Glomerular endothelial cell (primary cell): ENCODE measurements at places on chromosomes 3 and 15.

DNA sequence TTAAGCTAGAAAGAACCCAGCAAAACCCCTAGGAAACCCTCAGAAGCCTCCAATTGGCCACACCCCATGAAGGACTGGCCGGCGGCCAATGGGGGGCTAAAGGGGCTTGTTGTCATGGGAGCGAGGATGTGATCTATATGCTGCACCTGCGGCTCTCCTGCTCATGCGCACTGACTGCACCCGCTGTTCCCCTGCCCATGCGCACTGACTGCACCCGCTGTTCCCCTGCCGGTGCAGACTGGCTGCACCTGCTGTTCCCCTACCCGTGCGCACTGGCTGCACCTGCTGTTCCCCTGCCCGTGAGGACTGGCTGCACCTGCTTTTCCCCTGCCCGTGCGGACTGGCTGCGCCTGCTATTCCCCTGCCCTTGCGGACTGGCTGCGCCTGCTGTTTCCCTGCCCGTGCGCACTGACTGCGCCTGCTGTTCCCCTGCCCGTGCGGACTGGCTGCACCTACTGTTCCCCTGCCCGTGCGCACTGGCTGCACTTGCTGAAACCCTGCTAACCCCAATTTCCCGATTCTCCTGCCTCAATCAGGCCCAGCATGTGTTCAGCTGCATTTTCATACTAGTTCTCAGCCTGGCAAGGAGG lies 16.8 kb upstream of the MCCC1 start:
- DNase-seq: no peak

DNA sequence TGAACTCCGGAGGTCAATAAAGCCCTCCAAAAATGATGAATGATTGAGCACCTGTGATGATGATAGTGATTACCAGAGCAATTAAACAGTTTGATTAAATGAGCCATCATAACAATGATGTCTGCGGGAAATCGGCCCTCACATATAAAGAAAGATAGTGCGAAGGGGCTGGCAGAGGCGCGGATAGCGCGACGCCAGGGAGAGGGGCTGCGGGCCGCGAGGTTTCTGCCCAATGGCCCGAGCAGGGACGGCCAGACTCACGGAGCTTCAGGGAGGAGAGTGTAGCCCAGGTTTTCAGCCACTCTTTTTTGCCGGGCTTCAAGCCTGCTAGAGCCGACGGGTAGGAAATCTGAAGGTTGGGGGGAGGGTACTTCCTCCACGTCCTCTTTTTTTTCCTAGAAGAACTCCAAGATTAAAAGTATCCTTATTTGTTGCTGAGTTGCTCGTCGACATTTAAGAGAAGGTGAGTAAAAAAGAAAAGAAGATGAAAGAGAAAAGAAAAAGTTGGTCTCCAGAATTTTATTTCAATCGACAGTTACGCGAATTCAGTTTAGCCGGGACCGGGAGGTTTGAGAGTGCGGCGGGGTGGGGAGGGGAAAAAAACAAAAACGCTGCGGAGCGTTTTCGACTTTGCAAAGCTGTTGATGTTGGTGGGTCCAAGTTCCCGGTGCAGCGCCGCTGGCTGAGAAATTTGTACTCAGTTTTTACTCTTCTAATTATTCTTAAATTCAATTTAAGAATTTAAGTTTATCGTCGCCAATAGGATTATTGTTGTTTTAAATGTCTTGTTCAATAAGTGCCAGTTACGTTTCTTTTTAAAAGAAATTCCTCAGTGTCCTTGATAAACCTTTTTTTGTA lies 2.2 kb upstream of the MEIS2 start:
- DNase-seq: no peak

GRCh38 chr3:16484216-16484615 lies 29.3 kb downstream of the RFTN1 start:
- peak; percentile 98 for DNase-seq

- peak; percentile 97 for DNase-seq
These were observed 26.4 kb downstream of the ANXA2 start for GRCh38 chr15:60371175-60372051.

- no peak for DNase-seq
These were observed 18.7 kb upstream of the PTPN9 start for GRCh38 chr15:75597667-75598341.

DNA sequence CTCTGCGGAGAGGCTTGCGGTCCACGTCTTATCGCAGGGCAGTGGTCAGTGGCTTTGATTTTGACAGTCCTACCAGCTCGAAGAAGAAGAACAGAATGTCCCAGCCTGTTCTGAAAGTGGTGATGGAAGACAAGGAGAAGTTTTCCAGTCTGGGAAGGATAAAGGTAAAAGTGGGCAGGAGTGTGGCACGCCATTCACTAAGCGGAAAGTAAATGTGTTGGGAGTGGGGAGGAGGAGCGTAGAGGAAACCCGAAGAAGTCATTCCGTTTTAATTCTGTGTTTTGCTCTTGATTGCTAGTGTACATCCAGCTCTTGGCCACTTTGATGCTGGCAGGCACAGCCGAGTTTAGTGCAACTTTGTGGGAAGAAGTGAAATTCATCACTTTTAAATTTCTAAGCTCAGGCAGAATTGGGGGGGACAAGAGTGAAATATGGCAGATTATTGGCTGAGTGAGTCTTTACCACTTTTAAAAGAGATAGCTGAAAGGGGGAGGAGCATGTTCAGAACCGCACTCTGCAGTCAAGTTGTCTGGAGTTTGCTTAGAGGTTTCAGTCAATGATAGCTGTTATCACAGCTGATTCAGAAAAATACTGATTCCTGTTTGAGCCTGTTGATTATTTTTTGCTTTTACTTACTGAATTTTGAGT lies 1.8 kb downstream of the ARHGEF26 start:
- DNase-seq: no peak

DNA sequence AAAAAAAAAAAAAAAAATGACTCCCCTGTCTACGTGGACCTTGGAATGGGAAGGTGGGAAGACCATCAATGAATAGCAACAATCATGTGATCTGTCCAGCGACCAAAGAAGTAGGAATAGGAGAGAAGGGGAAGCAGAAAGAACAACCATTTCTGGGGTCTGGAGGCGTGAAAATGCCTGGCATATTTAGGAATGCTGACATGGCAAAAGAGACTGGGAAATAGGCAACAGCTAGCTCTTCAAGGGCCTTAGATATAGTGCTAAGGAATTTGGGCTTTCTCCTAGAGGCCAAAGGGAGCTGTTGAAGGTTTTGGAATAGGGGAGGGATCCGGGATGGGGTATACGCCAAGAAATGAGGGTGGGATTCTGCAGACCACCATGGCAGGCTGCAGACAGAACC lies 5.9 kb downstream of the SLC22A13 start:
- no peak for DNase-seq

DNA sequence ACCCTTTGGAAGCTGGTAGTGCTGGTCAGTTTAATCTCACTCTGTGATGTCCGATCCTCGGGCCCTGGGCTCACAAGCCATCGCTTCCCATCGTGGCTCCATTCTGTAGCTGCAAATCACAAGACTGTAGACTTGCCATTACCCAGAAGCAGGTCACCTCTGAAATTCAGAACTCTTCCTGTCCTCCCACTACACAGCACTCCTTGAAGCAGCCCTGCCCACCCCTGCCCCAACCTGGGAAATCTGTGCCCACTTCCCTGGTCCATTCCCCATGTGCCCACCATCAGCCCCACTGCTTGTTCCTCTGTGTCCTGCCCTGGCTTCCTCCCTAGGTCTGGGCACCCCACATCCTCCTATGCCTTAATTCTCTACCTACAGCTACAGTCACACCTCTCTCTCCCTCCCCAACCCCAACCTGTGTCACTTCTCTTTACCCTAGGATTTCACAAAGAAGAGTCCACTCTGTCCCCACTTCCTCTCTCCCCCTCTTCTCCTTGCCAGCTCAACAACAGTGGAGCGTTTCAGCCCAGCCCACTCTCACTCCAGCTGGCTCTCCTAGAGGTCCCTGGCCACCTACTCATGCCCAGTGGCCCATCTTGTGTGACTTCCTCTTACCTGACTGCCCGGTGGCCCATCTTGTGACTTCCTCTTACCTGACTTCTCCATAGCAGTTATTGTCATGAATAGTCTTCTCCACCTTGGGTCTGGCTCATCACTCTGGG lies 8.3 kb downstream of the ZNF710 start:
- no peak for DNase-seq

DNA sequence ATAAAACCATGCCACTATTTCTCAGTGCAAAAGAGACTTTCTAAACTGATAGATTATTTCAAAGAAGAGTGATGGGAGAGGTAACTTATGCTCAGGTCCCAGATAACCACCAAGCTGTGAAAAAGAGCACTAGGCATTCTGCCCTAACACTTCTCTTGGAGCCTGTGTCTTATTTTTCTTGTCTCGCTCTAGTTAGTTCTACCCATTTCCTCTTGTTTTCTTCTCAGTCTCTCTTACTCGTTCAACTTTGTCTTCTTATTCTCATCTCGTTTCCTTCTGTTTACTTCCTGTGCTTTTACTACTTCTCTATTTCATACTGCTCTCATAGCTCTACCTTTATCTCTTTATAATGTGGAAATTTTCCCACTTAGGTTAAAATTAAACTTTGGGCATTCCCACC lies 91.8 kb upstream of the CGNL1 start:
- DNase-seq: no peak

DNA sequence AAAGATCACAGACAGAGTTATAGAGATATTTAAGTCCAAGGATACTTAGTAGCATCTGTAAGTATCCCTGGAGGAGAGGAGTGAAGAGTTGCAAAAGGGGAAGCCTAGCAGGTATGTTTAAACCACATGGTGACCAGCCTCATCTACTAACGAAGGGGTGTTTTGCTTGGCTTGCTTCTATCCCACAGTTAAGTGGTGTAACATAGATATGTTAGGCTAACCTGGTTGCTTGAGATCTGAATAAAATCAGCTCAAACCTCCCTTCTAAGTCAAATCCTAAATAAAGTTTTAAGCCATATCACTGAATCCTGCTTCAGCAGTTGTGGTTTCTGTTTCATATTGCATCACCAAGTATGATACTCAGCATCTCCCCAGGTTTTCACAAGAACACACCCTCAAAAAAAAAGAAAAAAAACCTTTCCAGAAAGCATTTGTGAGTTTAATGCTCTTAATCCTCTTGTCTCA lies 880.2 kb downstream of the ROBO1 start:
- no peak for DNase-seq

- DNase-seq: no peak
These were observed 29.5 kb downstream of the CLEC3B start for GRCh38 chr3:45055411-45056143.

- no peak for DNase-seq
These were observed 474 bp downstream of the ATP2C1 start for GRCh38 chr3:130894130-130894985.

GRCh38 chr15:64686130-64686735 lies 89.2 kb downstream of the RBPMS2 start:
- DNase-seq: peak; percentile 48

DNA sequence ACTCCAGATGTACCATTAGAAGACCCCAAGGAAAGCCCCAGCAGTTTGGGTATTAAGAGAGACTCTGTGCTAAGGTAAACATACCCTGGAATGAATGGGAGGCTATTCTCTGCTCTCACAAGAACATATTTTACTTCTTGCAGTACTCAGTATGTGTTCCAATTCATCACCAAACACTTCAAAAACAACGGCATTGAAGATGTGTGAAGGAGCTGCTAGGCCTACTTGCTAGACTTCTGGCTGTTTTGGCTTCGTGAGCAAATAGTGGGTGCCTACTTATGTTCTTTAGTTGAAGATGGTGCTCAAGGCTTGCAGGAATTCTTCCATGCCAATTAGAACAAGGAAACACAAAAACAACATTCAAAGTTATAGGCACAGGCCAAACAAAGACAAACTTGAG lies 514.5 kb downstream of the ROBO1 start:
- DNase-seq: no peak

GRCh38 chr3:30518181-30518864 lies 88.1 kb upstream of the TGFBR2 start:
- DNase-seq: peak; percentile 99

DNA sequence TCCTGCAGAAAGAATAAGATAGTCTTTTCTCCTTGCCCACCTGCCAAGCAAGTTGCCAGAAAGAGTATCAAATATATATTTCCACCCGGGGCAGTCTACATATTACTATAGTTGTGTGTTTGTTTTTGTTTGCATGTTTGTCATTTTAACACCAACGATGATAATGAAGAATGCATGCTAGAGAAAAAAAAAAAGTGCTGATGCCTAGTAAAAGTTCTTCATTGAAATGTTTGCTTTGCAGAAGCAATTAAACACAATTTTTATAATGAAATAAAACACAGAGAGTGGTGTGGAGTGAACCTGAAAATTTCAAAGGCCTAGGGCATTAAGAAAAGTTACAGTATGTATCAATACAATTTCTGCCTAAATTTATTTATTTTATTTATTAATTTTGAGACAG lies 2.5 kb upstream of the PCLAF start:
- DNase-seq: no peak

GRCh38 chr15:33292717-33293307 lies 18.0 kb upstream of the RYR3 start:
- no peak for DNase-seq

DNA sequence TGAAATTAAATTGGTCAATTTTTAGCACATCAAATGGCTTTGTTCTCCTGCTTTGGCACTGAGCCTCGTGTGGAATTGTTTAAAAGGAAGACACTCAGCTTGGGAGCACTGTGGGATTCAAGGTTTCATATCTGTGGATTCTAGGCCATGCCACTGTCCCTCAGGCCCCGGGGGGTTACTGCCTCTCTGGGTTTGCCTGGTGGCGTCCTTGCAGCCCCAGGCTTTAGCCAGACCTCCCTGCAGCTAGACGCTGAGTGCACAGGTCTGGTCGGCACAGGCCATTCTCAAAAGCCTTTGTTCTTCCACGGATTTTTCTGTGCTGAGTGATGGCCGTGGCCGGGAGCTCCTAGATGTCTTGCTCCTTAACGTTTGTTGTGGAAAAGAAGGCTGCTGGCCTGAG lies 76.2 kb downstream of the CACNA2D3 start:
- DNase-seq: no peak

GRCh38 chr3:170637306-170637705 lies 51.4 kb upstream of the SLC7A14 start:
- DNase-seq: no peak

GRCh38 chr3:122802323-122802722 lies 7.5 kb downstream of the SLC49A4 start:
- DNase-seq: no peak

- DNase-seq: no peak
These were observed 45.8 kb downstream of the SMAD3 start for GRCh38 chr15:67110958-67111864.

DNA sequence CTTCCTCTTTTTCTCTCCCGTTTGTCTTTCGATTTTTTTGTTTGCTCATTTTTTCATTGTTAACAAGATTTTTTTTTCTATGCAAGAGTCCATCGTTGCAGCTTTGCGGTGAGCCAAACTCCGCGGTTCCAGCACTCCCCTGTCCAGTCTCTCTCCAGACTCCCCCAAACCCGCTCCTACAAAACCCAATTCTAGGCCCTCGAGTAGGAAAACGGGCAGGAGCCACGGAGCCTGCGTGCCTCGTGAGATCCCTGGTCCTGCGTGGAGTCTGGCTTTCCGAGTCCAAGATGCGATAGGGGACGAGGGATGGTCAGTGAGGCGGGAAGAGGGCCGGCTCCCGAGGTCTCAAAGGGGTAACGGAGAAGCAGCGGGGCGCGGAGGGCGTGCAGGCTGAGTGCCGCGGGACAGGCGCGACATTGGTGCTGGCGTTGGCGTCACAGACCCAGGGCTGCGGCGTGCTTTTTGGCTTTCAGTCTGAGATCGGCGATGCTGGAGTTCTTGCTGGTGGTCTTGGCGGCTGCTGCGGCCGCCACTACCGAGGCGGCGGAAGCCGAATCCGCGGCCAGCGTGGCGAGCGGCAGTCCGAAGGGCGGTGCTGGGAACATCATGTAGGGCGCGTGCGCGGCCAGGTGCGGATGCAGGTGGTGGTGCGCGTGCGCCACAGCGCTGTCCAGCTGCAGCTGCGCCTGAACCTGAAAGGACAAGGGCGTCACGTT lies 8.5 kb downstream of the SHOX2 start:
- no peak for DNase-seq

GRCh38 chr3:113174801-113175485 lies 36.4 kb upstream of the BOC start:
- no peak for DNase-seq

- DNase-seq: no peak
These were observed 46.5 kb downstream of the EXOG start for GRCh38 chr3:38542401-38543298.
